ENCODE measurements at places on chromosomes 12 and 14.

DNA sequence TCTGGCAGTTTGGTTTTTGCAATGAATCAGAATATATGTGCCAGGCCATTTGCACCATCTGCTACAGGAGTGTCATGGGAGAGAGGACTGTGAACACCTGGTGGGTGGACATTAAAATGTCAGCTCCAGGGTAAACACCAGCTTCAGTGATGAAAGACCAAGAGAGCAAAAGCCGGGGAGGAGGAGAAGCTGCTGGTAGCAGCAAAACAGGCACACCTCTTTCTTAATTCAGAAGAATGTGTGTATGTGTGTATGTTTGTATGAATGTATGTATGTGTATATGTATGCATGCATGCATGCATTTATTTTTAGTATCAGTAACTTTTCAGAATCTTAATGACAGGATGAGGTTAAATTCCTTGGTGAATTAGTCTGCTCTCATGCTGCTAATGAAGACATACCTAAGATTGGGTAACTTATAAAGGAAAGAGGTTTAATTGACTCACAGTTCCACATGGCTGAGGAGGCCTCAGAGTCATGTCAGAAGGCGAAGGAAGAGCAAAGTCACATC, 357.4 kb upstream of the PRICKLE1 start:
- no peak for DNase-seq

DNA sequence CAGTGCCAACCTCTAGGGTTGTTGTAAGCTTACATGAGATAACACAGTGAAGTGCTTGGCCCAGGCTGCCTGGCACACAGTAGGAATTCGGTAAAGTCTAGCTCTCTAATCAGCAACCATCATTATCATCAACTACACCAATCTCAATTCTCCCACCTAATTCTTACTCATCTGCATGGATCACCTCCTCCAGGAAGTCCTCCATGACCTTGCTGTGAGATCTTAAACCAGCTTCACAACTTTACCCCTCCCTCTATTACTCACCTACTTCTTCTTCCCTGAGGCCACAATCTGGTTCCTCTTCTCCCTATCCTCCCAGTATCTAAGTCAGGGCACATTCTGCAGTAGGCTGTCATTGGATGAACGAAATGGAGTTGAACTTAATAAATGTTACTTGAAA, 67.3 kb downstream of the GSC start:
- DNase-seq: no peak

- no peak for DNase-seq
Measured at GRCh38 chr12:108717243-108717642, 14.1 kb downstream of the CORO1C start.

DNA sequence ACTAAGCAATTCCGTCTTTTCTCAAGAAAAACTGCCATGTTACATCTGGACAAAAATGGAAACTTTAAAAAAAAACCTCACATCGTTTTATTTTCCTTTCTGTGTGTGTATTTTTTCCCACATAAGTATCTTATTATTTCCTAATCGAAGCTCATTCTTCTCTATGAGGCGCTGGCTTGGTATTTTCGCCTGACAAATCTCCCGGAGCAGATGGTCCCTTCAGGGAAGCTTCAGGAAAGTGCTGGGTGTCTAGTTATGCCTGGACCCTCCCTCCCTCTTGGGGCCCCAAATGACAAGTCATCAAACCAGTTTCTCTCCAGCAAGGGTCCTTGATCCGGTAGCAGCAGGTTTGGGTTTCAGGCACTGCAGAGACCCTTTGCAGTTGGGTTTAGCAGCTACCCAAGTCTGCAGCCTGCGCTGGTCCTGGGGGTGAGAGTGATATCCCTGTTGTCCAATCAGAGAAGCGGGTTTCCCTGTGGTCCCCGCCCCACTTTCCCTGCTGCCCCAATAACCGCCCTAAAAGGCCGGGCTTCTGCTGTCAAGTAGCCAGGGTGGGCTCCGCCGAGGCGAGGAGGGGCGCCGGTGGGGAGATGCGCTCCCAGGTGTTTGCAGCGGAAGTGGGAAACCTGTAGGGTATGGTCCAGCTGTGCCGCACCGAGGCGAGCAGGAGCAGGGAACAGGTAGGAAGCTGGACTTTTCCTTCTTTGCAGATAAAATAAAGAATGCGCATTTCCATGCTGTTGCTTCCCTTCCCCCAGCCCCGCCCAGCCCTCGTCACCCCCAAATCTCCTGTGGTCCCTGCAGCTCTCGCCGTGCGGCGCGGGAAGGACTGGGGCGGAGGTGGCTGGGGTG, at the start of gene CNTN1:
CNTN1 (plus strand) TSS at position 527 of the 852 bp plus-strand sequence.
- DNase-seq: no peak

DNA sequence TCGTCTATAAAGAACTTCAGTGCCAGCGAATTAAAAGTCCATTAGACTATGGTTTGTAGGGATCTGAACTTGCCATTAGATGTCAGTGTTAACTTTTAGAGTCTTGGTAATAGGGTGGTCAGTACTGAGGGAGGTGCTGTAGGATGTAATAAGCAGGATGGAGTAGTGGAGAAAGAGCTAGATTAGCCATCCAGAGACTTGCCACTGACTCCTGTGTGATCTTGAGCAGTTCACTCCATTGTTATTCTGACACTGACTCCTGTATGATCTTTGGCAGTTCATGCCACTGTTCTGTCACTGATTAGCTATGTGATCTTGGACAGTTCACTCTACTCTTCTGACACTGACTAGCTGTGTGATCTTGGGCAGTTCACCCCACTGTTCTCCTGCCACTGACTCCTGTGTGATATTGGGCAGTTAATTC, 133.6 kb downstream of the TTLL5 start:
- no peak for DNase-seq

DNA sequence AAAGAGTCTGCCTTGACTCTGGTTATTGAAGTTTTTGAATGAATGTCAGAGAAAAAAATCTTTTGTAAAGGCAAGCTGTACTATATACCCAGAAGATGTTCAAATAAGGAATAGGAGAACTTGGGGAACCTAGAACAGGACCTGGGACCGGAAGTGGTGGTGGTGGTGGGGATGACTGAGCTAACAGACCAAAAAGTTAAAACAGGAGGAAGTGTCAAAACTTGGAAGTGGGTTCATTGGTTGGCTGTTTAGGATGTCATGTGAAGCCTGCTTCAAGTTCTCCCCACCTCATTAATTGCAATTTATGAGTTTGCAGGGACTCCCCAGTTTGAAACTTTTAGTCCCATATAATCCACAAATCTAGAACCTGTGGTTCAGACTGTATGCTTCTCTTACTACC, 26.2 kb downstream of the PLXNC1 start:
- DNase-seq: peak; percentile 25

- no peak for DNase-seq
Measured at GRCh38 chr12:55694188-55694515, 13.6 kb downstream of the ITGA7 start.

Data from activated T-helper 2 cell treated with anti-CD3 and anti-CD28 coated beads, Interferon-gamma antibody, Interleukin-2, Interleukin-4, amounts not matched to agents 10 μg/mL and 5 μg/mL and 100 μg/mL, durations not matched to agents 14 hours and 24 hours and 36 hours (primary cell).